ENCODE measurements at places on chromosomes 1 and 21. TPM values are rescaled to one million over a fixed set of nuclear protein-coding genes. Genes with fewer than 3 reads are reported as not detected.

DNA sequence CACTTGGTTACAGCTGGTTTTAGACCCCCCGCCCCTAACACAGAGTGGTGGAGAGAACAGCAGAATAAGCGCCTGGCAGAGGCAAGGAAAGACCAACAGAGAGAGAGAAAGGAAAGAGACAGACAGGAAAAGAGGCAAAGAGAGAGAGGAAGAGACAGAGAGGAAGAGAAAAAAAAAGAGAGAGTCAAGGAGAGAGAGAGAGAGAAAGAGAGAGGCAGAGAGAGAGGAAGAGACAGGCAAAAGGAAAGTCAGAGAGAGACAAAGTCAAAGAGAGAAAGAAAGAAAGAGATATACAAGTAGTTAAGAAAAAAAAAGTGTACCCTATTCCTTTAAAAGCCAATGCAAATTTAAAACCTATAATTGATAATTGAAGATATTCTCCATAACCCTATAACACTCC is 13.0 kb upstream of the NEK2 start:
- no peak for DNase-seq
- H3K27ac ChIP-seq: no peak overlapping the region
- no peak overlapping the region for H3K4me3 ChIP-seq
- no peaks in the 10 kb centered on the region for H3K27me3 ChIP-seq

DNA sequence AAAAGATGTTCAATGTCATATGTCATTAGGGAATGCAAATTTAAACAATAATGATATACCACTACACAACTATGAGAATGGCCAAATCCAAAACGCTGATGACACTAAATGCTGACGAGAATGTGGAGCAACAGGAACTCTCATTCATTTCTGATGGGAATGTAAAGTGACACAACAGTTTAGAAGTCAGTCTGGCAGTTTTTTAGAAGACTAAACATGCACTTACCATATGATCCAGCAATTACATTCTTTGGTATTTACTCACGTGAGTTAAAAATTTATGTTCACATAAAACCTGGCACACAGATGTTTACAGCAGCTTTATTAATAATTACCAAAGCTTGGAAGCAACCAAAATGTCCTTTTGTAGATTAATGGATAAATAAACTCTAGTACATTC is 110.4 kb upstream of the C1orf21 start:
- no peaks in the 10 kb centered on the region for H3K27me3 ChIP-seq
- H3K27ac ChIP-seq: no peak overlapping the region
- DNase-seq: no peak

DNA sequence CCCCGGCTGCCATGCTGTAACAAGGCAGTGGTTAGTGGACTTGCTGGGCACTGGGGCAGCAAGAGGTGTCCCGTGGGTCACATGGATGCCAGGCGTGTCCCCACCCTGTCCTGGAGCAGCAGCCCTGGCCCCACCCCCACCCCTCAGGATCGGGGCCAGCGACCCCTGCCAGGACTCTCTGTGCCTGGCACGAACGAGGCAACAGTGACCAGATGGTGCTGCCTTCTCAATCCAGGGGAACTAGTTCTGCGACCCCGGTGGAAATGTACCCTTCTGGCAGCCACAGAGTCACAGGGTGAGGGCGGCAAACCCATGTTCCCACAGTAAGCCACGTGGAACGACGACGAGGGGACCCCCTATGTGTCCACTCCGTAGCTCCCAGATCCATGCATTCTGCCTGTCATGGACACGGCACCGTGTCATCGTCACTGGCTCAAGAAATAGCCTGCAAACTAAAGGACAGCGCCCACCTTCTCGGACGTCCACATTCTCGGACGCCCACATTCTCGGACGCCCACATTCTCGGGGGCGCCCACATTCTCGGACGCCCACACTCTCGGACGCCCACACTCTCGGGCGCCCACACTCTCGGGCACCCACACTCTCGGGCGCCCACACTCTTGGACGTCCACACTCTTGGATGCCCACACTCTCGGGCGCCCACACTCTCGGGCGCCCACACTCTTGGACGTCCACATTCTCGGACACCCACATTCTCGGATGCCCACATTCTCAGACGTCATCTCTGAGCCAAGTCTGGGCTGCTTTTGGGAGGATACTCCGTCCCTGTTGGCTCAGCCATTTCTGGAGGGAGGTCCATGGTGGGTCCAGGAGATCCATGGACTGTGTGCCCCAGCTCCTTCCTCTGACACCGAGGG is 19.6 kb upstream of the ACTRT2 start:
- no peak overlapping the region for H3K4me3 ChIP-seq
- peaks cover 98% of the 10 kb centered on the region for H3K27me3 ChIP-seq
- DNase-seq: no peak
- no peak overlapping the region for H3K27ac ChIP-seq

The NBPF6 gene
- 0.07 TPM for total RNA-seq

The GREM2 gene
- total RNA-seq: not detected

The SPRR1A gene
- not detected for total RNA-seq

- DNase-seq: no peak
- H3K4me3 ChIP-seq: no peak overlapping the region
- no peak overlapping the region for H3K27ac ChIP-seq
- H3K27me3 ChIP-seq: no peaks in the 10 kb centered on the region
- no peaks in the 10 kb centered on the region for H3K4me1 ChIP-seq
These were observed 35.4 kb downstream of the VPS45 start for GRCh38 chr1:150102986-150103385.

GRCh38 chr1:218219460-218219859 is 65.6 kb upstream of the RRP15 start:
- no peaks in the 10 kb centered on the region for H3K27me3 ChIP-seq
- H3K4me3 ChIP-seq: no peak overlapping the region
- no peak for DNase-seq

The LDLRAP1 gene
- 26.5 TPM for total RNA-seq

DNA sequence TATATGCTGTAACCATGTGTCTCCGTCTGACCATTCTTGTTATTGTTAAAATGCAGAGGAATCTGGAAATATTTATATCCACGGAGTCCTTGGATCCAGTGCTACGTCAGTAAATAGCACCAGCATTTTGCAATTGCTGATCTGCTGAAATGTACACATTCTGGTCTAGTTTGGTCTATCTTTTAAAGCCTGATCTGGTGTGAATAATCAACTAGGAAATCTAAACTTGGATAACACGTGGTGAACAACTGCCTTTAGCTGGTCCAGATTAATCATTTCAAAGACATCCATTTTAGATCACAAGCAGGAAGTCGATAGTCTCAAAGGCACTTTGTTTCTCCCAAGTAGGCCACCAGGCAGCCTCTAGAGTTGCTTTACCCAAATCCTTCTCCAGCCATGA is 32.6 kb downstream of the PDPN start:
- H3K4me3 ChIP-seq: no peak overlapping the region
- no peaks in the 10 kb centered on the region for H3K36me3 ChIP-seq
- H3K27me3 ChIP-seq: no peaks in the 10 kb centered on the region
- no peaks in the 10 kb centered on the region for H3K4me1 ChIP-seq
- no peak for DNase-seq

- DNase-seq: no peak
- H3K36me3 ChIP-seq: no peaks in the 10 kb centered on the region
- no peaks in the 10 kb centered on the region for H3K27me3 ChIP-seq
- H3K27ac ChIP-seq: no peak overlapping the region
- no peak overlapping the region for H3K4me3 ChIP-seq
These were observed 153.9 kb downstream of the PEX14 start for GRCh38 chr1:10628685-10629084.

DNA sequence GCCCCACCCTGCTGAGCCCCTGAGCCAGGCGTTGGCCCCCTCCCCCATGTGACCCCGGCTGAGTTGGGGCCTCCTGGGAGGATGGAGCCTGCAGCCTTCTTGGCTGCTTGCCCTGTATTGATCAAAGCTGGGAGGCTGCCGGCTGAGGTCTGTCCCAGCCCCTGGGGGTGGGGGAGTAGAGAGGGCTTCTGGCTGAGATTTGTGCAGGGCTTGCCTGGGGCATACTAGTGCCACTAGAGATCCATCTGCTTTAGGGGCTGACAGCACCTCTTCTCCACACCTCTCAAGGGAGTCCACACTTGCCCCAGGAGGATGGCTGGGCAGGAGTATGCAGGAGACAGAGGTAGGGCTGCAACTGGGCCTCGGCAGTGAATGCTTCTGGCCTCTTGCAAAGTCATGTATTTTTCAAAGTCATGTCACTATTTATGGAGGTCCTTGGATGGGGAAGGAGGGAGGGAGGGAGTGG is 53.6 kb upstream of the SSBP3 start:
- H3K4me3 ChIP-seq: no peak overlapping the region
- H3K4me1 ChIP-seq: no peaks in the 10 kb centered on the region
- no peak for DNase-seq
- H3K27me3 ChIP-seq: no peaks in the 10 kb centered on the region
- H3K27ac ChIP-seq: no peak overlapping the region
- H3K36me3 ChIP-seq: no peaks in the 10 kb centered on the region

DNA sequence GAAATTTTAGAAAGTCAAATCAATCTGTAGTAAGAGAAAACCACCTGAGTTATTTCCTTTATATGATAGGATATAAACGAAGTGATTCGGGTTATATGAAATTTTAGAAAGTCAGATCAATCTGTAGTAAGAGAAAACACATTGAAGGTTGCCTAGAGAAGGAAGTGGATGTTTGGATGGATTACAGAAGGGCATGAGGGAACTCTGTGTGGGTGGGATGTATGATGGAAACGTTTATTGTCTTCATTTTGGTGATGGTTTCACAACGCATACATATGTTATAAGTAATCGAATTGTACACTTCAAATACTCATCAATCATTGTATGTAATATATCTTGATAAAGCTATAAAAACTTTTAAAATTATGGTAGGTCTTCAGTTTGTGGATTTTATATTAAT is 5.1 kb downstream of the CR1 start:
- no peaks in the 10 kb centered on the region for H3K4me1 ChIP-seq
- no peak overlapping the region for H3K4me3 ChIP-seq
- peaks cover 84% of the 10 kb centered on the region for H3K27me3 ChIP-seq
- H3K27ac ChIP-seq: no peak overlapping the region

- peaks cover 24% of the 10 kb centered on the region for H3K4me1 ChIP-seq
- no peak overlapping the region for H3K4me3 ChIP-seq
- H3K36me3 ChIP-seq: no peaks in the 10 kb centered on the region
- no peak for DNase-seq
- H3K27me3 ChIP-seq: no peaks in the 10 kb centered on the region
These were observed 563.3 kb downstream of the KIF26B start for GRCh38 chr1:245718123-245718522.

The MAB21L3 gene
- total RNA-seq: 2.6 TPM

The FCMR gene
- total RNA-seq: 4.6 TPM

The VPS72 gene
- total RNA-seq: 94.7 TPM

- H3K27me3 ChIP-seq: no peaks in the 10 kb centered on the region
- H3K4me3 ChIP-seq: no peak overlapping the region
- DNase-seq: no peak
These were observed 14.4 kb downstream of the CD34 start for GRCh38 chr1:207896547-207896946.

The USH2A gene
- not detected for total RNA-seq

- H3K27ac ChIP-seq: no peak overlapping the region
- no peaks in the 10 kb centered on the region for H3K27me3 ChIP-seq
- H3K36me3 ChIP-seq: no peaks in the 10 kb centered on the region
- peaks cover 7% of the 10 kb centered on the region for H3K4me1 ChIP-seq
These were observed 11.3 kb downstream of the HIVEP3 start for GRCh38 chr1:41907446-41907845.

The FALEC gene
- total RNA-seq: 0.73 TPM

The TDRD5 gene
- total RNA-seq: not detected

DNA sequence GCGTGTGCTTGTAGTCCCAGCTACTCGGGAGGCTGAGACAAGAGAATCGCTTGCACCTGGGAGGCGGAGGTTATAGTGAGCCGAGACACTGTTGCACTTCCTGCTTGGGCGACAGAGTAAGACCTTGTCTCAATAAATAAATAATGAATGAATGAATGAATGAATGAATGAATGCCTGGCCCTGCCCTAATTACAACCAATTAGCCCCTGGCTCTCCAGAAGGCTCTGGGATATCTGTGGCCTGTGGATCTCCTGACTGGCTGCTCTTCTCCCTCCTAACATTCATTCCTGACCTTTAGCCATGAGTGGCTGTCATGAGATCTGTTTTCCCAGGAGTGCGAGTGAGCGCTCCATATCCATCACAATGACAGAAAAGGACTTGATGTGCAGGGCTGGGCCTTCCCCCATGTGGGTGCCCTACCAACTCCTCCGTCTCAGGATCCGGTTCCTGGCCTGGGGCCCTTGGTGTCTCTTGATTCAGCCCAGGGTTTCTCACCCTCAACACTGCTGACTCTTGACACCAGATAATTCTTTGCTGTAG is 243.6 kb upstream of the TMEM51 start:
- DNase-seq: no peak

DNA sequence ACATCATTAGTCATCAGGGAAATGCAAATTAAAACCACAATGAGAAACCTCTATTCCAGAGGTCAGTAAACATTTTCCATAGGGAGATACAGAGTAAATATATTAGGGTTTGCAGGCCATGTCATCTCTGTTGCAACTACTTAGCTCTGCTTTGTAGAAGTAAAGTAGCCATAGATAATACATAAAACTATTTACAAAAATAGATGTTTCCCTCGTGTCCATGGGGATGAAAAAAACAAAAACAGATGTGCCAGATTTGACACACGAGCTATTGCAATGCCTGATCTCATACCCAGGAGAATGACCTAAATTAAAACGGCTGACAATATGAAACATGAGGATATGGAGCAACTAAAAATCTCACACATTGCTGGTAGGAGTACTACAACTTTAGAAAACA is 17.3 kb downstream of the LTN1 start:
- no peaks in the 10 kb centered on the region for H3K4me1 ChIP-seq
- H3K4me3 ChIP-seq: no peak overlapping the region
- H3K27me3 ChIP-seq: no peaks in the 10 kb centered on the region
- no peak for DNase-seq
- H3K27ac ChIP-seq: no peak overlapping the region
- peaks cover 26% of the 10 kb centered on the region for H3K36me3 ChIP-seq

The RAB3B gene
- total RNA-seq: 4.5 TPM

The SASS6 gene
- total RNA-seq: 9.0 TPM

GRCh38 chr1:61368876-61369275 is 286.5 kb downstream of the NFIA start:
- H3K27ac ChIP-seq: no peak overlapping the region
- H3K27me3 ChIP-seq: no peaks in the 10 kb centered on the region
- H3K4me1 ChIP-seq: peaks cover 9% of the 10 kb centered on the region
- H3K4me3 ChIP-seq: no peak overlapping the region

DNA sequence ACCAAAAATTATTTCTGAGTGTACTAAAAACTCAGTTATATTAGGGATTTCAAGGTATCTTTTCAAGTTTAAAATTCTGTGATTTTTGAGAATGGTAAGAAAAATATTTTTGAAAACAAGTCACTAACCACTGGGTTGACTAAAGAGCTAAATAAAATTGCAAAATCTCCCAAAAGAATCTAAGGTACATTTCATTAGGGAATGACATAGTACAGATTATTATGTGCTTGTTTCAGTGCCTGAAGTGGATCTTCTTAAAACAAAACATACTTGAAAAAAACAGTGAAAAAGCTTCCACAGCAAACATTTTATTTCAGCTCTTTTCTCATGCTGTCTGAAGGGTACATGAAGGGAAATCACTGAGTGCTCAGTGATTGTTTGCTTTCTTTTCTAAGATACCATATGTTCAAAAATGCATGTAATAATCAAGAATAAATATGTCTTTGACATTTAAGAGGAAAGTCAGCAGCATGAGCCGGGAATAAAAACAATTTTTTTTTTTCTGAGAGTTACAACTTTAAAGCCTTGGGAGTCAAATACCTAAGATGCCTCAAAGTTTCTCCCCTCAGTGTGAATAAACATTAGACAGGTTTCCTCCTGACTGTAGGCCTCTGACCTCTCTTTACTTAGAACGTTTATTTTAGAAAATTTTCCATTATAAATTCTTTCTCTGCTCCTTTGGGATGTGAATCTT is 200.7 kb downstream of the KCNT2 start:
- H3K4me3 ChIP-seq: no peak overlapping the region
- no peaks in the 10 kb centered on the region for H3K4me1 ChIP-seq
- DNase-seq: no peak
- no peaks in the 10 kb centered on the region for H3K36me3 ChIP-seq
- H3K27ac ChIP-seq: no peak overlapping the region

Measured in PC-3 (cell line).